ENCODE measurements at places on chromosomes 4 and X. TPM values are rescaled to one million over a fixed set of nuclear protein-coding genes. Genes with fewer than 3 reads are reported as not detected.

DNA sequence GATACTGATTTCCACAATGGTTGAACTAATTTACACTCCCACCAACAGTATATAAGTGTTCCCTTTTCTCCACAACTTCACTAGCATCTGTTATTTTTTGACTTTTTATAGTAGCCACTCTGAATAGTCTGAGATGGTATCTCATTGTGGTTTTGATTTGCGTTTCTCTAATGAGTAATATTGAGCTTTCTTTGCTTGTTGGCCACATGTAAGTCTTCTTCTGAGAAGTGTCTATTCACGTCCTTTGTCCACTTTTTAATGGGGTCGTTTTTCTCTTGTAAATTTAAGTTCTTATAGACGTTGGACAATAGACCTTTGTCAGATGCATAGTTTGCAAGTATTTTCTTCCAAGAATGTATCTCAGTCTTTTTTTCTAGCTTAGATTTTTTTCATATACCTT is 10.0 kb downstream of the FBXW7 start:
- no peak for DNase-seq

- DNase-seq = no peak
These were observed 195.3 kb upstream of the LNX1 start for GRCh38 chr4:53786632-53787031.

FATE1 gene
- not detected for total RNA-seq

DNA sequence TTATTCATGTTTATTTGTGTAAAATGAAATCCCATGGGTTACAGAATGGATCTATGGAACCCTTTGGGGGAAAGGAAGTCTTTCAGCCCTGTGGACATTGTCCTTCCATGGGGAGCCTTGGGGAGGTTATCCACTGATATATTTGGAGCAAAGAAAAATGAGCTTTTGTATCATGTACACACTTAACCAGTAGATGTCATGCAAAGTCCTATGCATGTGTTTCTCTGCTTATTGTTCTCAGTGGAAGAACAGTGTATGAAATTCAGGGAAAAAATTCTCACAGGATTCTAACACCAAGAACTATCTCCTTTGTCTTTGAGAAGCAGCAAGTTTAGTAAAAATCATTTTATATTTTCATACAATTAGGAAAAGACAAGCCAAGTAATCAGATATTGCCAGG is 105.3 kb downstream of the DTHD1 start:
- no peak for DNase-seq

DNA sequence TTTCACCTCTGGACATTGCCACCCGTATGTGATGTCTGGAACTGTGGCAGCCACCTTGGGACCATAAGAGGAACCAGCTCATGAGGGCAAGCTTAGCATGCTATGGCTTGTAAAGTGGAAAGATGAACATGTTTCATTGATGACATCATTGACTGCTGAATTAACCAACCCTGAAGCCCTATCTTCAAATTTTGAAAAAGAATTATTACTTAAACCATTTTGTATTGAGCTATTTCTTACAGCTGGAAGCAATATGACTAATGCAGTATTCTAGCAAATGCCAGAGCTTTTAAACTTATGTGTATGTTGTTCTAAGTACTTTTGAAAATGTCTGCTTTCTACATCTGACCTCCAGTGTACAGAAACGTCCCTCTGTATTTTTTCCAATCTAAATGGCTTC is 18.1 kb downstream of the GUCY2F start:
- no peak for DNase-seq

All from Caki2 (cell line).